HuH-7.5 (cell line): ENCODE measurements at places on chromosomes 5 and 9.

DNA sequence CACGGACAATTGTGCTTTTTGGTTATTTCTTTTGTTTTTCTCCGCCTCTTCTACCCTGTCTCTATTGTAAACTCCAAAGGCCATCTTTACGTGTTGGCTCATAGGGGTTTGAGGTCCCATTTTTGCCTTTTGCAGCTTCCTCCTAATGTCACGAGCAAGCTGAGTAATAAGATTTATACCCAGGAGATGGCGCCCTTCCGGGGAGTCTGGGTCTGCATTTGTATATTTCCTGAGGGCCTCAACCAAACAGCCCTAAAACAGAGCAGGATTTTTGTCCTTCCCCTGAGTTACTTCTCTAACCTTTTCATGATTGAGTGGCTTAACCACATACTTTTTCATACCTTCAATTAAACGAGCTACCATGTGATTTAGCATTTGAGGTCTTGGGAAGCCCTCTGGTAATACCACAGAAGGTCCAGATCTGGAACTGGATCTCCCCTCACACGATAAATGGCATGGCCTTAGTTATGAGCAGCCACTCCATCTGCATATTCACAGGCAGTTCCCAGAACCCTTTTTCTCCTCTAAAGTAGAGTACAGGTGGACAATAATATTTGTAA is 11.2 kb upstream of the CFAP95 start:
- no peak for DNase-seq

- no peak for DNase-seq
Observed at GRCh38 chr5:27854243-27854852, 816.0 kb upstream of the CDH9 start.

GRCh38 chr5:146520731-146521130 is 4.7 kb upstream of the GPR151 start:
- DNase-seq, result no peak

DNA sequence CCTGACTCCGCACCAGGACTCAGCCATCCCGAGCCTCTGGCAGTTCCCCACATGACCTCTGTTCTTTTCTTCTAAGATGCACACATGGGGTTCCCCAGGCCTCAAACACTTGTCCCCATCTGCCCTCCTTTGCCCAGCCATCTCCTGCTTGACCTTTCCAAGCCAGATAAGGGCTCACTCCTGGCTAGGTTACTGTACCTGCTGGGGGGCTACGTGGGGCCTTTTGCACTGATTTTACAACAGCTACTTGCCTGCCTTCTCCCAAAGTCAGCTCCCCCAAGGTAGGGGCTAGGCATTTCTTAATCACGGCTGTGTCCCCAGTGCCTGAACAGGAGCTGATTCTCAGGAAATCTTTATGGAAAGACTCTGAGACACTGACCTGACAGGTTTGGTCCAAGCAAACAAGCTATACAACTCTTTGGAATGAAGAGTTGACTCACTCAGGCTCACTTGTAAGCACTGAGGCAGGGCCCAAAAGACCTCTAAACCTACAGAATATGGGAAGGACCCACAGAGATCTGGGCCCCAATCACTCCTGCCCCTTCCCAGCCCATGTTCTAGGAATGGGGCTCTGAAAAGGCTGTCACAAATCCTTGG is 2.5 kb downstream of the MACROH2A1 start:
- DNase-seq, result no peak

GRCh38 chr5:1048861-1049838 is 40.5 kb downstream of the NKD2 start:
- no peak for DNase-seq

DNA sequence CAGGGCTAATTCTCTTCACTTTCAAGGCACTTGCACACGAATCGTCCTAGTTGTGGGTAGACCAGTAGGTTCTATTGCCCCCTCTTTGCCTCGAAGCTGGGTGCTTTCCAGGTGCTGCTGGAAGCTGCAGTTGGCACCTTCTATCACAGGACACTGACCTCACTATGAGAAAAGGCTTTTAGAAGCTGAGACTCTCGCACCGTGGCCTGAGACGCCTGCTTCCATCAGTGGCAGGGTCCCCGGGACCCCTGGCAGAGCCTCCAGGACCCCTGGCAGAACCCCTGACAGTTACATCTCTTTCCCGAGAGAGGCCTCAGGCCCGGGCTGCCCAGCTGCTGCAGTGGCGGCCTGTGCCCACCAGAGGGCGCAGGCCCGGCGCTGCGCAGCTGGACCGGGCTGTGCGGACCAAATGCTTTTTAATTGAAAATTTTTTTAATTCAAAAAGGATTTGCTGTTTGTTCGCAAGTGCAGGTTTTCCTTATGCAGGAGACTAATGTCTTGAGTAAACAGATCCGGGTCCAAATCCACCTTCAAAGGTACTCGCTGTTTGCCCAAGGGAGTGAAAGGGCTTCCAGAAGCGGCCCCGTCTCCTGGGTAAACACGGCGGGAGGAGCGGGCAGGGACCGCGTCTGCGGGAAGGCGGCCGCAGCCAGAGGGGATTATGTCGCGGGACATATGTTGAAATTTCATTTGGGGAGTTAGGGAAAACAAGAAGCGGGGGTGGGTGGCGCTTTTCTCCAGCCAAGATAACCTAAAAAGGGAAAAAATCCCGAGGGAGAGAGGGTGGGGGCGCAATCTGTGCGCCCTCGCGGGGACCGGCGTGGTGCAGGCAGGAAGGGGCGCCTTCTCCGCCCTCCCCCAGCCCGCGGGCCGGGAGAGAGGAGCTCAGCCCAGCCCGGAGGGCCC is 114.5 kb upstream of the LMX1B start:
- DNase-seq, result peak; percentile 71

- DNase-seq, result no peak
Observed at GRCh38 chr5:176389135-176390123, 878 bp downstream of the HIGD2A start.

GRCh38 chr9:79766091-79766490 is 194.3 kb downstream of the TLE4 start:
- no peak for DNase-seq

DNA sequence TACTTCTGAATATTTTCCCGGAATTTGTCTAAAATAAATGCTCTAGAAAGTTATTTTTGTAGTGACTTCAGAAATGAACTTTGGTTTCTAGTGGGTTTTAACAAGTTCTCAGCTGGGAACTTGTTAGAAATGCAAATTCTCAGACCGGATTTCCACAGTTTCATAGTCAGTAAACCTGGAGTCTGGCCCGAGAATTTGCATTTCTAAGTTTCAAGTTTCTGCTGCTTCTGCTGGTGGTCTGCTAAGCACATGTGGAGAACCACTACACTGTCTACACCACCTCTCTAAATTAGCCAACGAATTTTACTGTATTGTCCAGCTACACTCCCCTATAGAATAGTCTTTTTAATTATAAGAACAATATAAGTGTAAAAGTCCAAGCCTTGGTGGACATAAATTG is 208.0 kb downstream of the CHSY3 start:
- DNase-seq, result no peak

DNA sequence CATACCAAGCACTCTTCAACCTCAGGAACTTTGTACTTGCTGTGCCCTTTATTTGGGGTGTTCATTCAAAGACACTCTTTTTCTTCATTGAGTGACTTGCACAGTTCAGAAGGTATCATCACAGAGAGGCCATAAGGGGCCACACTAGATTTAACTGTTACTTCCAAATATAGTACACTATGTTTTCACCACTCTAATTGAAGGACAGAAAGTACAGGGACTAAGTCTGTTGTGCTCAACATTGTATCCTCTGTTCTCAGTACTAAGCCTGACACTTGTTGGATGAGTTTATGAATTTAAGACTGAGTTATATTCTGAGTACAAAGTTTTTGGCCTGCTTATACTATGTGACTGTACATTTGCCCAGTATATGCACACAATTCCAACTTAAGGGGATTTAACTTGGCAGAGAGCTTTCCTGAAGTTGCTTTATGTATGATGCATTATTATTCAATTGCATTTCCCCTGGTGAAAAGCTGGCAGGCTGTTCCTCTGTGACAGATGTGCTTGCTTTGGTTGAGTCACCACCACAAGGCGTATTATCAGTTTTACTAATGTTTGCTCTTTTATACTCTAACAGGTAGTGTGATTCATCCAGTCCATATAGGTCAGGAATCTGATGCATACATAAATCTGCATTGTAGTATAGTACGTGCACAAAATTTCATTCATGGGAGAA is 714.8 kb downstream of the TLR4 start:
- DNase-seq, result no peak

DNA sequence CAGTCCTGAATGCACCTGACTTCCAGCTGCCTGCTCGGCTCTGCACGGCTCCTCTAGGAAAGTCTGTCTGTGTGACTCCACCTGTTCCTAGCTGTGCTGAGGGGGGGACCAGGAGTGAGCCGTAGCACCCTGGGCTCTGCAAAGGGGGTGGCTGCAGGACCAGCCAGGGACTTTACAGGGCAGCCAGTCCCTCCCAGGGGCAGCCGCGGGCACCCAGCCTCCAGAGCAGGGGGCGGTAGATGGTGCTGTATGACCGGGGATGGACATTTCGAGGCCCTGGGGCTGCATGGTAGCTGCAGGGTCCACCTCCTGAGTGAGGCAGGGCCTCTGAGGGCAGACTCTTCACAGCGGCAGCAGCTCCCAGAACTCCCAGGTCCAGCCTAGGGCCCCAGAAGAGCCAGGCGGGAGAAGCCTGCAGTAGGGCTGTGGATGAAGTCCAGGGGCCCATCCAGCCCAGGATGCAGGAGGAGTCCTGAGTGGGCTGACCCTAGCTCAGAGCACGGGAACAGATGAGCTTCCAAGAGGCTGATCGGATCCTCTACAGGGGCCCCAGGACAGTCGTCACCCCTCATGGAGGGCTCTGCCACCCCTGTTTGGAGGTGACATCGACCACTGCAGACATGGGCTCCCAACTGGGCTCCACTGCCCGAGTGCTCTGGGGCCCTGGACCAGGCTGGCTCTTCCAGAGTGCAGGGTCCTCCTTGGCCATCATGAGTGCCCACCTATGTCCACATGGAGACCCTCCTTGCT is 105.4 kb downstream of the ZNF354C start:
- DNase-seq, result no peak

DNA sequence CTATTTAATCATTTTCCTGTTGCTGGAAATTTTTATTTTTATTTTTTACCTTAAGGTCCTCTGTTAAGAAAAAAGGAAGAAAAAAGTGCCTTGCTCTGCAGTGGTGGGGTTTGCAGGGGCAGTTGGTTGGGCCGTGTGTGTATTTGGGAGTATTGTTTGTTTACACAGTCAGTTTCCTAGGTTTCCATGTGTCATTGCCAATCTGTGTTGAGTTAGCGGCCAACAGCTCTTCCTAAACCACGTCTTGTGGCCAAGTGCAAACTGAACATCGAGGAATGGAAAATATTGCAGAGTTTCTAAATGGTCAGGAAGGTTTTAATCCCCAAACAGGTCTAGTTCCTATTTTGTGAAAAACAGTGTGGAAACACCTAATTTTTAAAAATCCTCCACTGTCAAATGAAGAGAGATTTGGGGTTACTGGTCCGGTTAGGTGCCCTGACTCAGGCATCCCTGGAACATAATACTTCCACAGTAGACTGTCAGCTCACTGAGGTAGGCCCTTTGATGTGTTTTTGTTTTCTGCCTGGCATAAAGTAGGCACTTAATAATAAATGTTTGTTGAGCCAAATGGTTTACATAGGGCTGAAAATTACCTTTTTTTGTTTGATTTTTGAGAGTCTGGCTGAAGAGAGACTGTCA is 37.0 kb downstream of the MAMDC2 start:
- DNase-seq, result no peak

GRCh38 chr9:130543368-130543767 is 36.0 kb upstream of the FUBP3 start:
- no peak for DNase-seq
